ENCODE measurements at places on chromosomes 3 and 15.

DNA sequence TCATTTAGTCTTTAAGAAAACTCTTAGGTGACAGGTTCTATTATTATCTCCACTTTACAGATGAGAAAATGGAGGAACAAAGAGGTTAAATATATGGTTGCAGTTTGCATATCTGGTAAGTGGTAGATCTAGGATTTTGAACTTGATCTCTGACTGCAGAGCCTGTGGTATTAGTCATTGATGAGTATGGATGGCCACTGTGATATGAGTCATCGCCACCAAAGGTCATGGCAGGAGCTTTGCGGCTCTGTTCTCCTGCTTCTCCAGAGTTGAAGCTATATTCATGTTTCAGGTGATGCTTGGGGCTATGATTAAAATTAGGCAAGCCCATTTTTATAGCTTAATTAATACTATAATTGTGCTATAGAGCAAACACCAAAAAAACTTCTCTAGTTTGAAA, 306.2 kb upstream of the DPPA4 start:
- no peak for DNase-seq

- DNase-seq: no peak
These were observed 97.0 kb upstream of the UBE3A start for GRCh38 chr15:25535866-25536265.

- DNase-seq: no peak
These were observed 46.0 kb downstream of the SLC7A14 start for GRCh38 chr3:170539897-170540296.

GRCh38 chr15:56996746-56997470, 78.5 kb downstream of the TCF12 start:
- DNase-seq: no peak

DNA sequence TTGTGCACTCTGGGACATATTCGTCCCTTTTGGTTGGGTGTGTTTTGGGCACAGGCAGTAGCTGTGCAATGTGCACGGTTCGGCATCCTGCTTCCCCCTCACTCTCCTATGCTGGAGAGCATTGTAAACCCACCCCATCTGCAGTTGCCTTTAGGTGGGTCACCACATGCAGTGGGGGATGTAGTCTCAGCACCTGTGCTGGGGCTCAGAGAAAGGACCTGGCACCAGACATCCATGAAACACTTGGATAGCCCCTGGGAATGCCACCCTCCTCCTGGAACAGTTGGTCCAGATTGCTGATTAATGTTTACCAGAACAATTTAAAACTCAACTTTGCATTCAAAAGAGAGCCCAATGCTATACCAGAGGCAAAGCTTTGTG, 123.9 kb upstream of the MEF2A start:
- no peak for DNase-seq

- DNase-seq: no peak
These were observed 3.6 kb upstream of the GMPPB start for GRCh38 chr3:49727154-49727923.

GRCh38 chr15:91385311-91385710, 285.3 kb downstream of the SV2B start:
- DNase-seq: no peak

DNA sequence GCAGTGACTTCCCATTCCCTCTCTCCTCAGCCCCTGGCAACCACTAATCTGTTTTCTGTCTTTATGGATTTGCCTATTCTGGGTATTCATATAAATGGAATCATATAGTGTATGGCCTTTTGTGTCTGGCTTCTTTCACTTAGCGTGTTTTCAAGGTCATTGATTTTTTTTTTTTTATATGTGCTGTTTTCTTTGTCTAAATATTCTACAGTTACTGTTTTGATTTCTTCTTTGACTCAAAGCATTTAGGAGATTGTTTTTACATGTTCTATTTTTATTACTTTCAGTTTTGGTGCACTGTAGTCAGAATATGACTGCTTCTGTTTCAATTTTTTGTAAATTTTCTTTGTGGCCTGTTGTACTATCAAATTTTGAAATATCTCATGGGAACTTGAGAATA, 71.9 kb upstream of the RNU6-1 start:
- no peak for DNase-seq

DNA sequence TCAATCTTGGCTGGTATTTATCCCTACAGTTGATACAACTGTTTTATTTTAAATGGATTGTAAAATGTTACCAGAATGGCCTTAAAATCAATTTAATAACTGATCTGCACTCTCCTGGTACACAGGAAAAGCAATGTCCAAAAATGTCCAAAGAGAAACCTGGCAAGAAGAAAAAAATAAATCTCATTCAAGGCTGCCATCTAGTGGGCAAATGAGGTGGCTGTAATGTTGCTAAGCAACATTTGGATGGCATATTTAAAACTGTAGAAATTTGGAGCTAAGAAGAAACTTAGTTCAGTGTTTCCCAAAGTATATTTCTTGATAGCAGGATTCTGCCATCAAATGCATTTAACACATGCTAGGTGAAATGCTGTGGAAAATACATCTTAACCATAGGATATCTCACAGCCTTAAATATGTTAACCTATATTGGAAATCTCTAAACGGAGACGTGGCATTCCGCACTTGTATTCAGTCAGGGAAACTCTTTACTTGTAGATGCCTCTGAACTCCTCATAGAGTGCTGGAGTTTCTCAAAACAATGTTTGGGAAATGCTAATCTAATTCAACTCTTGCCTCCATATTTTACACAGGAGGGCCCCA, 216.8 kb downstream of the ERC2 start:
- no peak for DNase-seq

DNA sequence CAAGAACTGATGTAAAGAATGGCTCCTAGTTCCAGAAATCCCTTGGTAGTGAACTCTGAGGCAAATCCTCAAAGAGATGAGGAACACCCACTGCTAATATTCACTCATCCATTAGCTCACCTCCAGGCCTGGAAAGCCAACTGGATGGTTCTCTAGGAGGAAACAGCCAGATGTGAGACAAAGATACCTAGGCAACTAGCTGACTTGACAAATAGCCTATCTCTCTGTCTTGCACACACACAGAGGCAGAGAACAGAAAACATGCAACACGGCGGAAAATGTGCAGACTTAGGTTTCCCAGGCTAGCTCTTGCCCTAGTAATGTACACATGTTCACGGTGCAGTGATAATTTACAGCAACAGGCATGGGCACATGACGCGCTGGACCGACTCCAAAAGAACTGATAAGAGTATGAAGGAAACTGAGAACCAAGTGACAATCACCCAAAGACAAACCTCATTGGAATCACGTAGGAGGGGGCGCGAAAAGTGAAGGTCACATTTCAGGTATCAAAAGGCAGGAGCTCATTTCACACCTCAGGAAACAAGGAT, 318.1 kb downstream of the FOXP1 start:
- DNase-seq: no peak

GRCh38 chr3:177622520-177622919, 425.2 kb upstream of the TBL1XR1 start:
- DNase-seq: no peak

GRCh38 chr3:21621181-21621651, 129.8 kb downstream of the ZNF385D start:
- no peak for DNase-seq

DNA sequence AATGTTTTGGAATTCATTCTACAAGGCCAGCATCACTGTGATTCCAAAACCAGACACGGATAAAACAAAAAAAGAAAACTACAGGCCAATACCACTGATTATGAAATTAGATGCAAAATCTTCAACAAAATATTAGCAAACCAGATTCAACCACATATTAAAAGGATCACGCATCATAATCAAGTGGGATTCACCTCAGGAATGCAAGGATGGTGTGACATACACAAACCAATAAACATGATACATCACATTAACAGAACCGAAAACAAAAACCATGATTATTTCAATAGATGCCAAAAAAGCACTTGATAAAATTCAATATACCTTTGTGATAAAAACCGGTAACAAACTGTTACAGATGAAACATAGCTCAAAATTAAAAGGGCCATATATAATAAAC, 48.9 kb downstream of the DLG1 start:
- no peak for DNase-seq

- DNase-seq: no peak
These were observed 104.3 kb upstream of the TSC22D2 start for GRCh38 chr3:150303768-150304167.

DNA sequence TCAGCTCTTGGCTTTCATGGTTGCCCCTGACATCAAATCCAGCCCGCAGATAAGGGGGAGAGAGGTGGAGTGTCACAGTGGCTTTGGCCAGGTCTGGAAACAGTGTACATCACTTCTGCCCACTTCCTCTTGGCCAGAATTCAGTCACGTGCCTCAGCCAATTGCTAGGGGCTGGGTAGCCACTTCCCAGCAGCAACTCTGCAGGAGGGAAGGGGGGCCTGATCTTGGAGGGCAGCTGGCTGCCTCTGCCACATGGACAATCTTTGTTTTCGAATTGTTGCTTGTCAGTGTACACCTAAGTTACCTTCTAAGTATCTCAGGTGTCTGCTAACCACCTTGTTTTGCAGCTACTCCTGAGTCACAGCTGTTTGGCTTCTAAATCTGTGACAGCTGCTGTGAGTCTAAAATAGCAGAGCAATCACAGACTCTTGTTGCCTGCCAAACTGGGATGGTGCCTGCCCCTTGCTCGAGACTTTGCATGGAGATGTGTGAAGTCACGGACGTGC, 41.0 kb upstream of the LIMD1 start:
- DNase-seq: no peak

GRCh38 chr15:90264671-90265070, 801 bp upstream of the NGRN start:
- no peak for DNase-seq

GRCh38 chr3:114394551-114394950, 100.7 kb downstream of the TIGIT start:
- no peak for DNase-seq

- DNase-seq: no peak
These were observed 132.7 kb upstream of the TPRG1 start for GRCh38 chr3:189038773-189039745.

DNA sequence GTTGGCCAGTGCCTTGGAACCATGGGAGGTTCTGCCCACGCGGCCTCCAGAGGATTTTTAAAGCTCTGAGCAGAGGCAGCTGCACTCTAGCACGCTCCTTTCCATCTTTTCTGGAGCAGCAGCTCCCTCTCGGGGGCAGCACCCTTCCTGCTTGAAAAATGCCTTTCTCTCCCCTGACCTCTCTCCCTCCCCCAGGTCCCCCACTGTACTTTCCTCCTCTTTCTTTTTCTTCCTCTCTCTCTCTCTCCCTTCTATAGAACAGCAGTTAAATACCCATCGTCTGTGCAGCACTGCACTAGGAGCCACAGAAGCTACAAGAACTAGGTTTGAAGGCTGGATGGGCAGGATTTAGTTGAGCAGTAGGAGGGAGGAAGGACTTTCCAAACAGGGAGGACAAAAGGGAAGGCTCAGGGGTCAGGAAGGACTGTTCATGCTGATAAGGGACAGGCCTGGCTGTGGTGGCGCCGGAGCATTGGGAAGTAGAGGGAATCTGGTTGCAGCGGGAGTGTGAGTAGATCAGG, 4.4 kb downstream of the ALPK3 start:
- no peak for DNase-seq

DNA sequence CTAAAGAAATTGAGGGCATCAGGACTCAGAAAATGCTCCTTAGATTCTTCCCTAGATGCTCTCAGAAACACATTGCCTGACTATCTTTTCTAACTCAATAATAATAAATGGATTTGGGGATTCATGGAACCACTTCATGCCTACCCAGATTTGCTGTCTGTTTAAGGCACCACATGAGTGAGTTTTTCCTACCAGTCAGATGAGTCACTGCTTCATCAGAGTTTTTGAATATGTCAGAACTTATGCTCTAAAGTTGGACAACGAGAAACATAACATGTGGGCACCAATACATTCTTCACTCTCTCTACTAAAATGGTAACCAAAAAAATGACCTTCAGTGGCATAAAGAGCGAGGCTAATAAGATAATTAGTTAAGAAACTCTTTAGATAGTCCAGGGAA, 1135.1 kb downstream of the TUSC7 start:
- DNase-seq: no peak

DNA sequence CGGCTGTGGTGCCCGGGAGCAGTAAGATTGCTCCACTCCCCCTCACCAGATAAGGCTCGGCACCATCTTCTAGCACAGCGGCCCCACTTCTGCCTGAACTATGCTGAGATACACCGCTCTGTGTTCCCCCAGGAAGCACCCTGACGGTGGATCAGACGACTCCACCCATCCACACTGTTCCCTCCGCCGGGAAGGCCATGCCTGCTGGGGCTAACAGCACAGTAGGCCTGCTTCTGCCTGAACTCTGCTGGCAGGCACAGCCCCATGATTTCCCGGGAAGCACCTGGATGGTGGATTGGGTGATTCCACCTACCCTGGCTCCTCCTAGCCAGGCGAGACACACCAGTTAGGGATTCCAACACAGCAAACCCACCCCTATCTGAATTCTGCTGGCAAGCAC, 36.3 kb upstream of the PPM1L start:
- DNase-seq: no peak

- DNase-seq: no peak
These were observed 26.8 kb upstream of the SEMA4B start for GRCh38 chr15:90174140-90174875.

DNA sequence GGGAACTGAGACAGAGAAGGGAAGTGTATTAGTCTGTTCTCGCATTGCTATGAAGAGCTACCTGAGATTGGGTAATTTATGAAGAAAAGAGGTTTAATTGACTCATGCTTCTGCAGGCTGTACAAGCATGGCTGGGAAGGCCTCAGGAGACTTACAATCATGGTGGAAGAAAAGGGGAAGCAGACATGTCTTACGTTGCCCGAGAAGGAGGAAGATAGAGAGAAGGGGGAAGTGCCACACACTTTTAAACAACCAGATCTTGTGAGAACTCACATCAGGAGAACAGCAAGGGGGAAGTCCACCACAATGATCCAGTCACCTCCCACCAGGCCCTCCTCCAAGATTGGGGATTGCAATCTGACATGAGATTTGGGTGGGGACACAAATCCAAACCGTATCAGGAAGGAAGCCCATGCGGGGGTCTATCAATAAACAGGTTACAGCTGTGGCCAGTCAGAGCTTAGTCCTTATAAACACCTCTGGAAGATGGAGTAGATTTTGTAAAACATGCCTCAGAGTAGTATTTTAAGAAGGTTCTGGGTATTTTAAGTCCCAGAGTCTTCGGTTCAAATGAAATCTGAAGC, 153.9 kb downstream of the GHSR start:
- DNase-seq: no peak

- DNase-seq: no peak
These were observed 767 bp downstream of the WDR48 start for GRCh38 chr3:39052583-39052982.

DNA sequence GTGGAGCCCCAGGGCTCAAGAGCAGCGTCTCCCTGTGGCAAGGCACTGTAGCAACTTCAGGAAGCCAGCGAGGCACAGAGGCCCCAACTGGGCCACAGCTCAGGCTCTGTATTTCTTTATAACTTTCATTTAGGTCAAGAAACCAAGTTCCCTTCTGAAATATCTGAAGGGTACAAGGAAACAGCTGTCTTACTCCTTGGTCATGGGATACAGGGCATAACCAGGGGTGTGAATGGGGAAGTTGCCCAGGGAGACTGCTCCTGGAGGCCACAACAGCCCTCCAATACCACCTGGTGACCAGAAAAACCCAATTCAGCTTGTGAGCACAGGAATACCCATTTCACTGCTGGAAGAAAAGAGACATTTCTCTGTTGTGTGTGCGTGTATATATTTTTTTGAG, 13.3 kb upstream of the SPTBN5 start:
- no peak for DNase-seq

GRCh38 chr15:88538972-88539371, 7.5 kb downstream of the DET1 start:
- no peak for DNase-seq

Data from cerebellar nuclear complex (tissue), 1 donor.